A549 treated with ZK216348 at 1 μM for 4 hours (cell line): ENCODE measurements at places on chromosomes 12 and 14. TPM values are rescaled to one million over a fixed set of nuclear protein-coding genes. Genes with fewer than 3 reads are reported as not detected.

The MFAP5 gene
- 0.14 TPM in 1 of 5 replicates, not detected in the others for total RNA-seq

The NPFF gene
- not detected in 5 replicates for total RNA-seq

The SIX6 gene
- total RNA-seq: not detected in 5 replicates

The RNFT2 gene
- total RNA-seq: 1.2 to 3.3 TPM (median 2.8 TPM) in 5 replicates

The TAS2R8 gene
- not detected in 5 replicates for total RNA-seq

The OR4K1 gene
- not detected in 5 replicates for total RNA-seq

The RNF212B gene
- total RNA-seq: not detected in 5 replicates

The TSPAN31 gene
- total RNA-seq: 14.4 to 21.6 TPM (median 17.4 TPM) in 5 replicates

The RBP5 gene
- total RNA-seq: not detected in 5 replicates

The SUPT16H gene
- total RNA-seq: 99.3 to 122 TPM (median 100 TPM) in 5 replicates

The TAS2R43 gene
- total RNA-seq: not detected in 5 replicates

The C14orf132 gene
- total RNA-seq: 2.9 to 6.1 TPM (median 5.3 TPM) in 5 replicates

The NAA30 gene
- 6.4 to 14.4 TPM (median 13.2 TPM) in 5 replicates for total RNA-seq

The CSAD gene
- total RNA-seq: 3.1 to 10.9 TPM (median 7.6 TPM) in 5 replicates

The SDR9C7 gene
- total RNA-seq: not detected in 5 replicates

The KCNC2 gene
- total RNA-seq: not detected in 5 replicates

The ENDOU gene
- total RNA-seq: 0.18 TPM in 1 of 5 replicates, not detected in the others

The CCDC196 gene
- total RNA-seq: not detected in 5 replicates

The TRPV4 gene
- total RNA-seq: 0.07 to 0.18 TPM (median 0.09 TPM) in 5 replicates

The PLEKHH1 gene
- total RNA-seq: 3.3 to 5.4 TPM (median 3.7 TPM) in 5 replicates

The ZFHX2 gene
- total RNA-seq: 0.85 to 1.8 TPM (median 1.3 TPM) in 5 replicates

The ATXN2 gene
- total RNA-seq: 42.2 to 56.6 TPM (median 51.6 TPM) in 5 replicates

The TIMM9 gene
- total RNA-seq: 63.7 to 127 TPM (median 74.8 TPM) in 5 replicates

The ARHGEF25 gene
- 4.1 to 7.7 TPM (median 6.0 TPM) in 5 replicates for total RNA-seq

The LRRC10 gene
- not detected in 5 replicates for total RNA-seq

The PPFIBP1 gene
- total RNA-seq: 18.0 to 33.9 TPM (median 24.1 TPM) in 5 replicates

The ISCU gene
- 85.2 to 101 TPM (median 91.7 TPM) in 5 replicates for total RNA-seq

The LIN7A gene
- total RNA-seq: 0.17 to 0.61 TPM (median 0.31 TPM) in 5 replicates

The STAC3 gene
- 0.17 to 0.68 TPM (median 0.36 TPM) in 5 replicates for total RNA-seq

The GDF3 gene
- total RNA-seq: not detected in 5 replicates

The FAM234B gene
- 2.8 to 4.9 TPM (median 4.5 TPM) in 5 replicates for total RNA-seq

The SRRM4 gene
- not detected in 5 replicates for total RNA-seq

The DPF3 gene
- 0.07 to 0.22 TPM (median 0.17 TPM) in 4 of 5 replicates, not detected in the other for total RNA-seq

The OR4E2 gene
- total RNA-seq: not detected in 5 replicates

The AVPR1A gene
- 0.14 to 0.15 TPM in 2 of 5 replicates, not detected in the others for total RNA-seq

The KRT83 gene
- total RNA-seq: 2.9 to 6.1 TPM (median 5.1 TPM) in 5 replicates

The TDRD9 gene
- total RNA-seq: 0.04 to 0.14 TPM in 2 of 5 replicates, not detected in the others

The KLRG1 gene
- 1.2 to 1.7 TPM (median 1.6 TPM) in 5 replicates for total RNA-seq

The NEUROD4 gene
- total RNA-seq: not detected in 5 replicates

The RNASE7 gene
- total RNA-seq: not detected in 5 replicates

The C14orf180 gene
- total RNA-seq: not detected in 5 replicates

The FBLN5 gene
- 2.8 to 4.5 TPM (median 3.7 TPM) in 5 replicates for total RNA-seq

The ARMH4 gene
- total RNA-seq: 0.53 to 1.1 TPM (median 0.62 TPM) in 5 replicates

The P2RX2 gene
- not detected in 5 replicates for total RNA-seq

The NFE2 gene
- not detected in 5 replicates for total RNA-seq

The ANG gene
- 7.8 to 11.1 TPM (median 10.5 TPM) in 5 replicates for total RNA-seq

The PRIM1 gene
- 24.7 to 30.5 TPM (median 25.0 TPM) in 5 replicates for total RNA-seq

The KIF26A gene
- total RNA-seq: 1.3 to 4.6 TPM (median 4.2 TPM) in 5 replicates
